ENCODE measurements at places on chromosomes 2 and 18.

DNA sequence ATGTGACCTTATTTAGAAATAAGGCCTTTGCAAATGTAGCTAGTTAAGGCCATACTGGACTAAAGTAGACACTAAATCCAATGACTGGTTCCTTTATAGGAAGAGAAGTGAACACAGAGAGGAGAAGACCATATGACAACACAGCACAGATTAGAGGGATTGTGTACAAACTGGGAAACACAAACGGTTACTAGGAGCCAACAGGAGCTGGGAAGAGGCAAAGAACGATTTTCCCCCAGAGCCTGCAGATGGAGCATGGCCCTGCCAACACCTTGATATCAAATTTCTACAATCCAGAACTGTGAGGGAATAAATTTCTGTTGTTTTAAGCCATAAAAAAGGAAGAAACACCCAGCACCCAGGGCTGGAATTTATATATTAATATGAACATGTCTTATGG, 38.7 kb upstream of the COL5A2 start:
- no peak for DNase-seq

- DNase-seq = peak; percentile 18
Measured at GRCh38 chr2:186636800-186637496, 47.1 kb downstream of the ITGAV start.

- no peak for DNase-seq
Measured at GRCh38 chr18:78960709-78961108, 18.9 kb upstream of the SALL3 start.

GRCh38 chr2:31853521-31853920, 157.3 kb downstream of the MEMO1 start:
- DNase-seq = no peak

- no peak for DNase-seq
Measured at GRCh38 chr18:67600181-67601180, 84.0 kb upstream of the DSEL start.

- DNase-seq = no peak
Measured at GRCh38 chr2:105005181-105005951, 32.5 kb upstream of the MRPS9 start.

GRCh38 chr2:230872968-230873660, 8.4 kb downstream of the ITM2C start:
- DNase-seq = no peak

DNA sequence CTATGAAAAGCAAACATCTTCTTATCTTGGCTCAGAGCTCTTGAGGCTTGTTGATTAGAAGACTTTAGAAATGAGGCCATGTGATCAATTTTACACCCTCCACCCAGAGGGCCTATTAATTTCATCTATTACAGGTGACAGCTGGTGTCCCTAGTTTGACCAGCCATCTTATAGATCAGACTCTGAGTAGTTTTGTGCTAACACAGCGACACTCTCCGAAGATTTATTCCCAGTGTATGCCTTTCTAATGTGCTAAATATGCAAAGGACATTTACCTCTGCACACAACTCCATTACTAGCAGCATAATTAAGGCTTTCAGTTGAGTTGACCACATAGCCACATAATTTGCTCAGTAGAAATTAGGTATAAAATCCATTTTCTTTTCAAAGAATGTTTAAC, 2.6 kb upstream of the RFX8 start:
- DNase-seq = no peak

DNA sequence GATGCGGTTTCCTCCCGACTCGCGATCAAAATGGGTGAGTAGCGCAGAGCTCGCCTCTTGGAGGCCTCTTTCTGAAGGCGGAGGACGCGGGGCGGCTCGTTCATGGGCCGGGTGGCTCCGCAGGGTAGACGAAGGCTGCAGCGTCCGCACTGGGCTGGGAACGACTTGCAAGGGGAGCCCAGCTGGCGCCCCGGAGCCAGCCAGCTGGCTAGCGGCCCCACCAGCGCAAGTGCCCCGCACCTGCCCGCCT, 328 bp upstream of the PASK start:
- DNase-seq = no peak

DNA sequence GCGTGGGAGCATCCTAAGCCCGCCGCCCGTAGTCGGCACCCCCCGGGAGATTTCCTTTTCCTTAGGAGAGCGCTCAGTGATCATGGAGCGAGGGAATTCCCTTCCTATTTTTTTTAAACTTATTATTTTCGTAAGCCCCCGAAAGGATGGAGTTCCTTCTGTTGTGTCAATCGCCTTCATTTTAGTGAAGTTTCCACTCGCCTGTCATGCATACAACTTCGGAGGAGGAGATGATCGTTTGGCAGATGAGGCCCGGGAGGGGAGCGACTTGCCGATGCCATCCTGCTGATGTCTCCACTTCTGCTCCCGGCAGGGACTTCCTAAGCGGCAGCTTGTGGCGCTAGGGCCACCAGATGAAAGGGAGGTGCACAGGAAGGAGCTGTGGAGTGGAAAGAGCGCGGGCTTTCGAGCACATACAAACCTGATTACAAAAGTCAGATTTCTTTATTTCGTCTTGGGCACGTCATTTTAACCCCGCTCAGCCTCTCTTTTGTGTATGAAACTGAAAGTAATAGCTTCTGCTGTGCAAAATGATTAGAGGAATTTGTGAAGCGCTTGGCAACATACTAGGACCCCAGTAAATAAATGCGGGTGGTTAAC, at the start of gene ADGRF3:
Gene ADGRF3 (minus strand): TSS at position 336 of the 600 bp plus-strand sequence. CDS start 555 bp downstream, outside the sequence.
- DNase-seq = peak; percentile 84

DNA sequence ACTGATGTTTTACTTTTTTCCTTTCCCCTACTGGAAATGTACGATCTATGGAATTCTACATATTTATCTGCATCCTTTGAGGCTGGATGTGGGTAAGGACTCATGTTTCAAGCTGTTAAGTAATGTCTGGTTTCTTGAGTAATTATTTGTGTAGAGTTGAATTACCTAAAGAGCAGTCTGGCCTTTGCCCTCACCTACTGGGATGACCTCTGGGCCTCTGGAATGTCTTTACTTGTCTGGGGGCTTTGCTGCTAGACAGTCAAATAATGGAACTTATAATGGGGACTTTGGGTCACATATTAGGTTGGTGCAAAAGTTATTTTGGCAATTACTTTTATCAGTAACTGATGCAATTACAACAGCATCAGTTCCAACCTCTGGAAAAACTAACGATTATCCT, 244.7 kb downstream of the CCDC178 start:
- no peak for DNase-seq

- no peak for DNase-seq
Measured at GRCh38 chr2:170467568-170468422, 247.3 kb upstream of the SP5 start.

- DNase-seq = no peak
Measured at GRCh38 chr2:201513271-201513670, 61.7 kb downstream of the STRADB start.

DNA sequence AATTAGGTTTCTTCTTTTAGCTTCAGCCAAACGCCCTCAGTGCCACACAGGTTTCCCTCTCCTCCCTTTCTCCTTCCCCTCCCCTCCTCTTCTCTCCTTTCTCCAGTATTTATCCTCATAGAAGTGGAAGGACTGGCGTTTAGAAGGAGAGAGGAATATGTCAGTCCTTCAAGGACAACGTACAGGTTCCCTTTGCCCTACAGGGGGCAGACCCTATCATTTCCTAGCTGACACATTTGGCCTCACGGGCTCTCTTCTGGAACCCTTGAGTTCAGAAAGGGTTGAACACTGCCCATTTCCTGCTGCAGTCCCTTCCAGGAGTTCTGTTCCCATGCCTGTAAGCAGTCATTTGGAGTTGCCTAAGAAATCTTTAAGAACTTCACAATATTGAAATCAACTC, 46.1 kb downstream of the CDCA7 start:
- peak; percentile 59 for DNase-seq

DNA sequence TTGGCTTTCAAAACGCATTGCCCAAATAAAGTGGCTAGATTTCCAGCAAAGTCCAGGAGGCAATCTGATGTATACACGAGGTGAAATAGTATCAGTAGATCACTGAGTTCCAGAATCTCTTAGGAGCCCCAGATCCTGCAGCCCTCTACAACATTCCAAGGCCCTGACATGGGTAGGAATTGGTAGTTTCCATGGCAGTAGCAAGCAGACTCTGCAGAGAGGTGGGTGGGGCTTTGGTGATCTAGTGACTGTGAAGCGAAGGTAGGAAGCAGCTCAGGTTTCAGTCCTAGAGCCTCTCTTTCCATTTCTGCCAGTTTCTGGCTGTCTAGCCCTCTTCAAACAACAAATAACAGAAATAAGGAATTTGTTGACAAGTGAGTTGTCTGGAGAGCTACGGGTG, 13.8 kb upstream of the SGPP2 start:
- DNase-seq = no peak

DNA sequence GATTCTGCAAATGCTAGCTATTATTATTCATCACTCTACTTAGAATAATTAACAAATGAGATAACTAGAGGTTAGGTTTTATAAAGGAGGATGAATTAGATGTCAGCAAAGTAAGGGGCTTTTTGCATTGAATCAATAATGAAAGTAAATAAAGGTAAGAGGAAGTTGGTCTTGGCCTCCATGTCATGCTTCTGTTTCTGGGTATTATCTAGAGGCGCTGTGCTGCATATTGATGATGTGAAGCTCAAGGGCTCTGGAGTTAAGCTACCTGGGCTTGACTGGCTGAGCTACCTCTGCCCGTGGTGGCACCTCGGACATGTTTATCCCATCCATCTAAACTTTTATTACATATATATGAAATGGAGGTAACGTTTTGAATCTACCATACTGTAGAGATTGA, 350.9 kb downstream of the PARD3B start:
- no peak for DNase-seq

DNA sequence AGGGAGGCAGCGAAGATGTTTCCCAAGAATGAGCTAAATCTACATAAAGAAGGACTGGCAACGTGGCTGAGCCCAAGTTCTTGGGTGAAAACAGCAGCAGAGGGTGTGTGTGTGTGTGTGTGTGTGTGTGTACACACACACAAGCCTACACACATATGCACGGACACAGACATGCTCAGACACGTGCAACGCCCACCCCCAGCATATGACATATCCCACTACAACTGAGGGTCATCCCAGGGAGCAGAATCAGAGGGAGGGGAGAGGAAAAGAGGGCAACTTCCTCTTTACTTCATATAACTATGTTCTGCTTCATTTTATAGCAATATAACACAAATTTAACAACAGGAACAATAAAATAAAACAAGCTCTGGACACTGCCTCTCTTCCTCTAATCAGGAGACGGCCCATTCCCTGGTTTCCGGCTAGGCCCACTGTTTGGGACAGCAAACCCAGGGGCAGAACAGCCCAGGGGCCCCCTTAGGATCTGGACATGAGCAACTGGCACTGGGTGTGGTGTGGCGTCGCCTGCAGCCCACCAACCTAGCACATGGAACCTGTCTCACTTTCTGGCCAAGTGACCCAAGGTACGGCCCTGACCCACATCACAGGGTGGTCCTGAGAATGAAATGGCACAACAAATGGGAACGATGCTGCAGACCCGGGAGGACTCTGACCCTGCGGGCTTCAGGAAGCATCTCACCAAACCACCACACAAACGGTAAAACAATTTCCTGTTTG, 25.0 kb downstream of the FAM178B start:
- DNase-seq = no peak

- no peak for DNase-seq
Measured at GRCh38 chr2:203820969-203821368, 46.6 kb upstream of the CTLA4 start.

DNA sequence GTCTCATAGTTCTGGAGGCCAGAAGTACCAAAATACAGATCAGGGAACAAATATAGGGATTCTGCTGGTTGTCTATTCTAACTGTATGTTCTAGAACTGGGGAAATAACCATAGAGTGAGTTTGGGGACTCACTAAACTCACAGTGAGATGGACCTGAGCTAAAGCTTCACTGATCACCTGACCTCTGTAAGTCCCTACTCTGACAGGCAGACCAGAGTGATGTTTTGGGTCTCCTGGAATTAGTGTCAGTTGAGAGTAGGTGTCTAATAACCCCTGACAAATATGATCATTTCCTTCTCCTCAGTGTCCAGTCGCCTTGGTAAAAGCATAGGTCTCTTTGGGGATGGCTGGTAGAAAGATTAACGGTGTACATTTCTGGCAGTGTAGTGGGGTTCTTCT, 14.2 kb downstream of the PIKFYVE start:
- no peak for DNase-seq

- no peak for DNase-seq
Measured at GRCh38 chr18:34841891-34842290, 131.8 kb downstream of the DTNA start.

DNA sequence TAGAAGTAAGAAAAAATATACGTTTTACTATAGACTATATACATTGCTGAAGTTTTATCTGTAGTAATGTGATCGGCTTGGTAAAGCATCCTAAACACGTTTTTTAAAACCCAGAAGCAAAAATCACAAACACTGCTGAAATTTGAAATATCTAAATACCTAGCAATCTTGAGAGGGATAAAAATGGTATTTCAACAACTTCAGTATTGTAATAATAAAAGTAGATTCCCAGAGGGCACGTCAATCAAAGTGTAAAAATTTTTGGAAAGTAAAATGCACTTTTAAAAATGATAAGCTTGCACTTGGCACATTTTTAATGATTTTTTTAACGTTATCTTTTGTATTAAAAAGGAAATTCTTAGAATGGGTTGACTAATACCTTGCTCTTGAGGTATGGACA, 1.6 kb downstream of the ZC3H6 start:
- no peak for DNase-seq

DNA sequence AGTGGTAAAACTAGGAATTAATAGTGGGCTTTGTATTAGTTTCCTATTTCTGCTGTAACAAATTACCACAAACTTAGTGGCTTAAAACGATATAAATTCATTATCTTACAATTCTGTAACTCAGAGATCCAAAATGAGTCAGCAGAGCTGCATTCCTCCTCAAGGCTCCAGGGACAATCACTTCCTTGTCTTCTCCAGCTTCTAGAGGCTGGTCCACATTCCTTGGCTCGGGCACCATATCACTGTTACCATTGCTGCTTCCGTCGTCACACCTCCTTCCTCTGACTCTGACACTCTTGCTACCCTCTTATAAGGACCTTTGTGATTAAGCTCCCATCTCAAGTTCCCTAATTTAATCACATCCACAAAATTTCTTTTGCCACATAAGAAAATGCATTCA, 567.8 kb upstream of the KLHL29 start:
- DNase-seq = no peak

- DNase-seq = no peak
Measured at GRCh38 chr18:22856870-22857269, 76.3 kb upstream of the RBBP8 start.

- DNase-seq = no peak
Measured at GRCh38 chr18:6086731-6087130, 191.4 kb upstream of the TMEM200C start.

- DNase-seq = no peak
Measured at GRCh38 chr2:107585851-107586250, 240.8 kb upstream of the RGPD4 start.

- DNase-seq = peak; percentile 81
Measured at GRCh38 chr2:162113776-162114168, 38.3 kb downstream of the GCG start.

Measured in hematopoietic multipotent progenitor cell treated with erythropoietin and hydrocortisone succinate and interleukin-3 and kit ligand, for 4 days (in vitro differentiated cells).